ENCODE measurements at places on chromosomes 6 and 20. TPM values are rescaled to one million over a fixed set of nuclear protein-coding genes. Genes with fewer than 3 reads are reported as not detected.

DNA sequence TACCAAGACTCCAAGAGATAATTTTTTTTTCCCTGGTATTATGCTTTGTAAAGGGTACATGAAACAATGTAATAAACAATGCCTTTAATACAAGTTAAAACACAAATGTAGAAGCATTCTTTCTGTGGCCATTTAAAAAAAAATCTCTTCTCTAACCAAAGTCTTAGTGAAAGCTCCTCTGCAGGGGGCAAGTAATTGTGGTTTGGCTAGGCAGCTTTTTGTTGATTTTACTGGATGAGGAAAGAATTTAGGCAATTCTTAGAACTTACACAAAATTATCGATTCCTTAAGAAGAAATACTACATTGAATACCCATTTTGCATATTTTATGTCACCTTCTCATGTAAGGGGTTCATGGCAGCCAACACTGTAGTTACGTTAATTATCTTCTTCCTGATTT, 12.4 kb downstream of the TFB1M start:
- DNase-seq = peak; percentile 52

DNA sequence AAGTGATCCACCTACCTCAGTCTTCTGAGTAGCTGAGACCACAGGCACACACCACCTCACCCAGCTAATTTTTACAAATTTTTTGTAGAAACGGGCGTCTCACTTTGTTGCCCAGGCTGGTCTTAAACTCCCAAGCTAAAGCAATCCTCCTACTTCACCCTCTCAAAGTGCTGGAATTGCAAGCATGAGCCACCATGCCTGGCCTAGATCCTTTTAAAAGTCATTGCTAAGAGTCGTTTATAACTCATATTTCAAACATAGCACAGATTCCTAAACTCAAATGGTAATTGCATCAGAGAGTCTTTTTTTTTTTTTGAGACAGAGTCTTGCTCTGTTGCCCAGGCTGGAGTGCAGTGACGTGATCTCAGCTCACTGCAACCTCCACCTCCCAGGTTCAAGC, 7.7 kb upstream of the SAMHD1 start:
- no peak for DNase-seq

The ADGRF5 gene
- 0.54 TPM for total RNA-seq

The SNX21 gene
- total RNA-seq = 13.3 TPM

DNA sequence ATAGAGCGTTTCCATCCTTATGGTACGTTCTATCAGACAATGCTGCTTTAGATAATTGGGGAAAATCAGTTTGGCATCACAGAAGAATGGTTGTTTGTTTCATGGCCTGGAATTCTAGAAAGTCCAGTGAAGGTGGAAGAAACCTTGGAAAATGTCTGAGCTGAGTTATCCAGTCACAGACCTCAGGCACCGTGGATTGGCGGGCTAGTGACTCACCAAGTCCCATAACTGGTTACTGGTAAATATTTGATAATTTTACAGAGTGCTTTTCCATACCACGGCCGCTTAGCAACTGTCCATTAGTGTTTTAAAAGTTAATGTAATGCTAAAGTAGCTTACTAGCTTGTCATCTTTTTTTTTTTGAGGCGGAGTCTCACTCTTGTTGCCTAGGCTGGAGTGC, 99.4 kb downstream of the SLC35B3 start:
- DNase-seq = no peak

The RIMS4 gene
- total RNA-seq = 0.53 TPM

DNA sequence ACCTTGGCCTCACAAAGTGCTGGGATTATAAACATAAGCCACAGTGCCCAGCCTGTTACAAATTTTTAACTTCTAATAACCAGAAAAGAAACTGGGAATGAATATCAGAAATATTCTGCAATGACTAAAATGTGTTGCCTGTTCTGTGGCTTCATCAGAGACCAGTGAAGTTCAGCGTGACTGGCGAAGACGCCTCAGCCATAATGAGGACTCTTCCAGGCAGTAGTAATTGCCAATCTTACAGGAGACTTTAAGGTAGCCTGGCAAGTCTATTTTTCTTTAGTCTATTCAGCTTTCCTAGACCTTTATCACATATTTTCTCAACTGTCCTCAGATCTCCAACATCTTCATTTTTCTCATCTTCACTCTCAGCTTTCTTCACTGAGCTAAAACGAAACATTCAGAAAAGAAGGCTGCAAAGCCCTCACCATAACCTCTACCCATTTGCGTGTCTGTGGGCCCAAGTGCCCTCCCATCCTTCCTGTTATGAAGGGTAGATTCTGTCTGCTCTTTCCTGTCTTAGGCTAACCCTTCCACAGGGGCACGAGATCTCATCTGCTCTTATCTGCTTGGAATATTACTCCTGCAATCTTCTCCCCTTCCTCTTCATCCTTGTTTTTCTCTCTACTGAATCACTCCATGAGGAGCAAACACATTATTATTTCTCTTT, 42.0 kb upstream of the OLIG3 start:
- DNase-seq = no peak

DNA sequence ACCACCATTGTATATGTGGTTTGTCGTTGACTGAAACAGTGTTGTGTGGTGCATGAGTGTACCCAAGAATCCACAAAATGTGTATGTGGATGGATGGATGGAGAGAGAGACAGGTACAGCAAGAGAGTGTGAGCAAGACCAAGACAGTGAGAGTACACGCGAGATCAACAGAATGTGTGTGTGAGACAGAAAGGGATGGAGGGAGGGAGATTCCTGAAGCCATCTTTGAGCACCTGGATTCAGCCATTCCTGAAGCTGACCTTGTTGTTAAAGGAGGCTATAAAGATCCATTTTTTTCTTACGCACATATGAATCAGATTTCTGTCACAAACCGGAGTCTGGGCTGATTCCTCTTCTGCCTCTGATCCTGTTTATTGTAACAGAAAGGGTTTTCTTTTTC, 64.1 kb downstream of the TFAP2C start:
- DNase-seq = no peak

The LKAAEAR1 gene
- 0.34 TPM for total RNA-seq

DNA sequence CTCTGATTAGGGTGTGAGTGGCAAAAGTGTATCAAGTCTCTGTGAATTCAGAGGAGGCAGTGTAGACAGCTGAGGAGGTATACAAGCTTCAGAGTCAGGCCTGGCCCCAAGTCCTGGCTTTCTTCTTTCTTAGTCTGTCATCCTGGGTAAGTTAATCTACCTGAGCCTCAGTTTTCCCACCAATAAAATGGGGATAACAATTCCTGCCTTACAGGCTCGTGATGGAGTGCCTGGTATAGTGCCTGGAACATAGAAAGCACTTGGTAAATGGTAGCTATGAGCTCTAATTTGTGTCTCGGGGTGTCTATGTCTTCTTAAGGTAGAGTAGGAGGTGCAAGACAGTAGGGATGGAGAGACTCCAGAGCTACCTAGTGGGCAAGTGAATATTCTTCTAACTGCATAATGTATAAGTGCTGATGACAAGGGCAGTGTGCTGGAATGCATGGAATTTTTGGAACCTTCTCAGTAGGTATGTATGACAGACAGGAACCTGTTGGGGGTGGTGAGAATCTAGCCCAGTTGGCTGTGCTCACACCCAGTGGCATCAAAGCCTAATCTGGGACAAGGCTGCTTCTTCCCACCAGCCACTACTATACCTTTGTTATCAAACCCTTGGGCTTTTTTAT, 4.0 kb upstream of the SCUBE3 start:
- DNase-seq = no peak

DNA sequence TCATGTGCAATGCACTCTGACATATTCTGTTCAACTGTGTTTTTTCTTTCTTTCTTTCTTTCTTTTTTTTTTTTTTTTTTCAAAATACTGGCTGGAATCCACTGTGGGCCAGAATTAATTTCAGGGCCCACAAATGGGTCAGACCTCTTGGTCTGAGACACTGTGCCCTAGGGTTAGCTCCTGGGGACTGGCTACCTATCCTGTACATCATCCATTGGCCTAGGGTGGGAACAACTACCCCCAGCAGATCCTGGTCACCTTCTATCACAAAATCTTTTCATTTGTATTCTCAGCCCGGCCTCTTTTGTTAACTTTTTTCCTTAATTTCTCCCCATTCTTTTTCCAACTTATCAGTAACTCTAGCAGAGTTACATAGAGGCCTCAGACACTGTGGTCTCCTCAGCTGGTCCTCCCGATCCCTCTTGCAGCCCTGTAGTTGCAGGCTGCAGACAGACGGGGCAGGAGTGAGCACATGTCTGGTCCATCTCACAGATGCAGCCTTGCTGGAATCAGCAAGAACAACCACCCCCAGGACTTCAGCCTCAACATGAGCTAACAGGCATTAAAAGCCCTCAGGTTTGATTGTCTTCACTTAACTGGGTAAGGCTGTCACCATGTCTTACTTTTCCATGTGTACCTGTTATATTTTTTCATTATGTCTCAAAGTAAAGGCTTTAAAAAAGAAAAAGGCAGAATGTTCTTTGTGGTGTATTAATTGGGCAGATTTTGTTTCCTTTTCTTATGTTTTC, 41.3 kb downstream of the TXLNB start:
- no peak for DNase-seq

The PAK5 gene
- 0.19 TPM for total RNA-seq

The GHRH gene
- not detected for total RNA-seq

- no peak for DNase-seq
These were observed 6.5 kb downstream of the SLPI start for GRCh38 chr20:45247865-45248264.

GRCh38 chr6:72742001-72742673, 120.3 kb downstream of the KCNQ5 start:
- DNase-seq = no peak

GRCh38 chr6:38234934-38235682, 404.6 kb downstream of the BTBD9 start:
- DNase-seq = no peak

- no peak for DNase-seq
These were observed 672.2 kb downstream of the EPM2A start for GRCh38 chr6:145063091-145063490.

Data from astrocyte (in vitro differentiated cells and primary cell).